ENCODE measurements at places on chromosomes 6 and 20.

DNA sequence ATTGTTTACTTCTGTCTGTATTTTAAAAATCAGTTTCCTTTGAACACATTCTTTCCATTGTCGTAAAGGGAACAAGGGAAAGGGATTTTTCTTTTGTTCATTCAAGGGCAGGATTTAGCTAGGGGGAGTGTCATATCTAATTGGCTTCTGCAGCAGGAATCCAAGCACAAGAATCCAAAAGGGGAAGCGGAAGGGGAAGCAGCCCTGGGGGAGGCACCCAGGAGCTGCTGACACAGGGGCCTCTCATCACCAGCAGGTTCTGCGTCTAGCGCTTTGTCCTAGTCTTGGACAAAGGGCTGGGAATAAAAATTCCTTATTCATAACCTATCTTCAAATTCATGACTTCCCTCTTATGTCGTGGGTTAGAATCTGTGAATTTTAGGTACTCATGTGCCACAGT, 13.7 kb downstream of the RIPK1 start:
- no peak overlapping the region for H3K27ac ChIP-seq
- H3K4me1 ChIP-seq, result peaks cover 10% of the 10 kb centered on the region
- no peaks in the 10 kb centered on the region for H3K27me3 ChIP-seq
- H3K36me3 ChIP-seq, result peaks cover 58% of the 10 kb centered on the region
- no peak for DNase-seq

DNA sequence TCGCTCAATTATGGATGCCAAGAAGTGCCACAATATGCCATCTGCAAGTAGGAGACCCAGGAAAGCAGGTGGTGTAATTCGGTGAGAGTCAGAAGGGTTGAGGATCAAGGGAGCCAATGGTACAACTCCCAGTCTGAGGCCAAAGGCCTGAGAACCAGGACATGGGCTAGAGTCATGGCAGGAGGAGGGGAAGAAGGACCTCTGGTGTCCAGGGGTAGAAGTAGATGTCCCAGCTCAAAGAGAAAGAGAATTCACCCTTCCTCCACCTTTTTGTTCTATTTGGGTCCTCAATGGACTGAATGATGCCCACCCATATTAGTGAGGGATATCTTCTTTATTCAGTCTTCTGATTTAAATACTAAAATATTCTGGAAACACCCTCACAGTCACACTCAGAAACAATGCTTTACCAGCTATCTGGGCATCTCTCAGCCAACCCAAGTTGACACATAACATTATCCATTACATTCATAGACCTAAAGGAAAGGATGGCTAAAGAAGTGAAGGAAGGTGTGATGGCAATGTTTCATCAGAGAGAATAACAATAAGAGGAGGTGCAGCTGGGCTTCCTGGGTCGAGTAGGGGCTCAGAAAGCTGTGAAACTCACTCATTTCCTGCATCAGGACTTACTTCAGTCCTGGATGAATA, 21.2 kb upstream of the HLA-DQA1 start:
- H3K4me1 ChIP-seq, result peaks cover 26% of the 10 kb centered on the region
- H3K4me3 ChIP-seq, result peak overlapping the region; percentile 22
- H3K36me3 ChIP-seq, result peaks cover 9% of the 10 kb centered on the region
- DNase-seq, result no peak

GRCh38 chr6:105803442-105803841, 282.7 kb upstream of the PRDM1 start:
- peaks cover 3% of the 10 kb centered on the region for H3K4me1 ChIP-seq
- H3K36me3 ChIP-seq, result no peaks in the 10 kb centered on the region
- no peak overlapping the region for H3K4me3 ChIP-seq
- no peak overlapping the region for H3K27ac ChIP-seq
- peaks cover 5% of the 10 kb centered on the region for H3K27me3 ChIP-seq
- no peak for DNase-seq

GRCh38 chr20:43459022-43459942, 1.6 kb downstream of the SRSF6 start:
- peaks cover 11% of the 10 kb centered on the region for H3K4me1 ChIP-seq
- H3K36me3 ChIP-seq, result peaks cover 26% of the 10 kb centered on the region
- no peak for DNase-seq
- H3K27ac ChIP-seq, result peak overlapping the region; percentile 99

- DNase-seq, result no peak
- no peak overlapping the region for H3K27ac ChIP-seq
- H3K4me1 ChIP-seq, result no peaks in the 10 kb centered on the region
Observed at GRCh38 chr6:98433325-98434056, 400.9 kb upstream of the POU3F2 start.

- no peaks in the 10 kb centered on the region for H3K4me1 ChIP-seq
- DNase-seq, result no peak
- H3K27ac ChIP-seq, result no peak overlapping the region
- H3K27me3 ChIP-seq, result peaks cover 4% of the 10 kb centered on the region
- no peaks in the 10 kb centered on the region for H3K36me3 ChIP-seq
Observed at GRCh38 chr6:35181933-35182612, 31.7 kb upstream of the SCUBE3 start.

GRCh38 chr6:110408901-110409300, 6.5 kb downstream of the DDO start:
- peaks cover 8% of the 10 kb centered on the region for H3K27me3 ChIP-seq
- no peak for DNase-seq
- H3K4me3 ChIP-seq, result no peak overlapping the region
- no peak overlapping the region for H3K27ac ChIP-seq
- H3K4me1 ChIP-seq, result no peaks in the 10 kb centered on the region
- no peaks in the 10 kb centered on the region for H3K36me3 ChIP-seq

GRCh38 chr20:50376888-50377459, 133.2 kb upstream of the PTPN1 start:
- peaks cover 18% of the 10 kb centered on the region for H3K27me3 ChIP-seq
- peaks cover 5% of the 10 kb centered on the region for H3K4me1 ChIP-seq
- no peaks in the 10 kb centered on the region for H3K36me3 ChIP-seq
- H3K4me3 ChIP-seq, result no peak overlapping the region
- H3K27ac ChIP-seq, result no peak overlapping the region
- DNase-seq, result no peak

- no peak for DNase-seq
- no peak overlapping the region for H3K27ac ChIP-seq
- no peaks in the 10 kb centered on the region for H3K4me1 ChIP-seq
Observed at GRCh38 chr20:29740951-29741593, 1516.4 kb upstream of the DEFB115 start.

DNA sequence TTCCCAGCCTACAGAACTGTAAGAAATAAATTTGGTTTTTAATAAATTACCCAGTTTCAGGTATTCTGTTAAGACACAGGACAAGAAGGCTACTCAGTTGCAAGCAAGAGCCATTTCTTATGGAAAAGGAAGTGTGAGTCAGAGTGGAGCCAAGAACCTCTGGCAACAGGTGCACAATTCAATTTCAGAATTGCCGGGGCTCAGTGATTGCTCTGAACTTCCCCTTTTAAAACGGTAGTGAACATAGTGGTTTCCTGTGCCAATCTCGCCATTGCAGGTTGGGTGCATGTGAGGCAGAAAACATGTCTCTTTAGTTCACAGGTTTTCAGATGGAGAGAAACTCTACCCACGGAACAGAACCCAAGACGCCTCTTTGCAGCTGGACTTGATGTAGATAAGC, 16.4 kb downstream of the PIGT start:
- H3K4me3 ChIP-seq, result no peak overlapping the region
- H3K27ac ChIP-seq, result peak overlapping the region; percentile 38
- peaks cover 15% of the 10 kb centered on the region for H3K4me1 ChIP-seq
- peaks cover 4% of the 10 kb centered on the region for H3K36me3 ChIP-seq
- DNase-seq, result peak; percentile 64

GRCh38 chr6:108666656-108667260, 106.0 kb downstream of the FOXO3 start:
- no peak overlapping the region for H3K27ac ChIP-seq
- H3K4me3 ChIP-seq, result no peak overlapping the region
- DNase-seq, result no peak

GRCh38 chr20:62697468-62697912, 11.1 kb upstream of the NTSR1 start:
- H3K27me3 ChIP-seq, result peaks cover 19% of the 10 kb centered on the region
- no peak overlapping the region for H3K27ac ChIP-seq
- DNase-seq, result no peak
- H3K36me3 ChIP-seq, result no peaks in the 10 kb centered on the region
- H3K4me3 ChIP-seq, result no peak overlapping the region

DNA sequence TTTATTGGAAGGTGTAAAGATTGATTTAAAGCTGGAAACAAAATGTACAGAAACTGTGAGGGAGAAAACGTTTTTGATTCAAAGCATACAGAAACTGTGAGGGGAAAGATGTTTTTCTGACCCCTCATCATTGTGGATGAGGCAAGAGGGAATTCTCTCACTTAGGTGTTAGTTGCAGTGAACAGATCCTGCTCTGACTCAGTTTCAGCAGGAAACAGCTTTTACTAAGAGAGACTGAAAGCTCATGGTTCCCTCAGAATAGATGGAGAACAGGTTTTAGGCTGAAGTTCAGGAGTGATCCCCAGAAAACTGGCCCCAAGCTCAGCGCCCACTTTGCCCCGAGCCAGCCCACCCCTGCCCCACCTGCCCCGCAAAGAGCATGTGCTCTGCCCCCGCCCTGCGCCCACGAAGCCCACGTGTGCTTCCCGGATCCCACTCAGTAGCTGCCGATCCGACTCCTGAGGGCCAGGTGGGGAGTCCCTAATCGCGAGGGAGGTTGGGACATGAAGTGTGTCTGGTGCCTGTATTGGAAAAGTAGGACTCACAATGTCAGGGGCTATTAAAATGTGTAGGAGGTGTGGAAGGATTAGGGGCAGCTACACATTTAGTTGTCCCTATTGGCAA, 41.2 kb downstream of the DUSP22 start:
- peaks cover 29% of the 10 kb centered on the region for H3K4me1 ChIP-seq
- H3K36me3 ChIP-seq, result no peaks in the 10 kb centered on the region
- no peak overlapping the region for H3K27ac ChIP-seq
- no peak for DNase-seq
- no peaks in the 10 kb centered on the region for H3K27me3 ChIP-seq
- H3K4me3 ChIP-seq, result no peak overlapping the region

- H3K36me3 ChIP-seq, result no peaks in the 10 kb centered on the region
- H3K4me1 ChIP-seq, result no peaks in the 10 kb centered on the region
- H3K27me3 ChIP-seq, result peaks cover 10% of the 10 kb centered on the region
Observed at GRCh38 chr6:111154981-111155380, 67.7 kb downstream of the SLC16A10 start.
